ENCODE measurements at places on chromosomes 11 and 22.

GRCh38 chr11:102196351-102196750, 86.1 kb downstream of the YAP1 start:
- DNase-seq, result no peak

GRCh38 chr22:37634417-37634924, 5.0 kb upstream of the SH3BP1 start:
- peak; percentile 33 for DNase-seq

DNA sequence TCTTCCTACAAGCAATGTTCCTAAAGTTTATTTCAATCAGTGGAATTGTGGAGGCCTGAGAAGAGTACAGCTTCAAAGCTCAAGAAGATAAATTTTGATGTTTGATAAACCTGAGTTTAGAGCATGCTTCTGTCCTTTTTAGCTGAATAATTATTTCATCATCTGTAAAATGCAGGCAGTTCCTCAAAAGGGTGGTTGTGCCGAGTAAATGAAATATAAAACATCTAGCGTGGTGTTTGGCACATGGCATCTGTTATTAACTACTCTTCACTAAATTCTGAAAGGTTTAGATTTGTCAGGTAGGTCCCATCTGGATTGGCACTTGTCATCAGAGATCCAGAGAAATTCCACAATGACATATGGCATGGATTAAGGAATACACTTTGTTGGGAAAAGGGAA, 155.1 kb downstream of the DDX10 start:
- no peak for DNase-seq

DNA sequence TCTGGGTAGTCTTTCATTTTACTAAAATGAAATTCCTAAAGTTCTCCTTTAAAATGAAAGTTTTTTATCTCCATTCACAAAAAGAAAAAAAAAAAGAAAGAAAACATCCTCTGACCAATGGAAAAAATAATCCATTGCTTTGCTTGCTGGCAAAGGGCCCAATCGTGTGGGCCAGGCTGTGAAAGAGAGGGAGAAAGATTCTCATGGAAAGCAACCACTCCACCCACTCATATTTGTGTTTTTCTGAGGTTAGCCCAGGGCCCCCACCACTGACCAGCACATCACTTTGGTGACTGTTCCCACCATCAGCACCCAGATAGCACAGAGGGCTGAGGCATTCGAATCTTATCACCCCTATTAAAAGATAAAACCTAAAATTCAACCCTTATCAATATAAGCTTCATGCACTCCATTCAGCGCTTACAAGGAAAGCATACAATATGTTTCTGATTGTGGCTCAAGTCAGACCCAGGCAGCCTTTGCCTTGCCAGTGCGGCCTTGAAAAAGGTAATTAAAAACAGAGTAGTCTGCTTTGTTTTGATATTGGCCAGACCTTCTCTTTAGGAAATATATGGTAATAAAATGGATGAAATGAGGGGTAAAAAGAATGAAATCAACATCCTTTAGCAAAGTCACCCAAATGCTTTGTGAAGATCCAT, 192.8 kb downstream of the ETS1 start:
- no peak for DNase-seq

DNA sequence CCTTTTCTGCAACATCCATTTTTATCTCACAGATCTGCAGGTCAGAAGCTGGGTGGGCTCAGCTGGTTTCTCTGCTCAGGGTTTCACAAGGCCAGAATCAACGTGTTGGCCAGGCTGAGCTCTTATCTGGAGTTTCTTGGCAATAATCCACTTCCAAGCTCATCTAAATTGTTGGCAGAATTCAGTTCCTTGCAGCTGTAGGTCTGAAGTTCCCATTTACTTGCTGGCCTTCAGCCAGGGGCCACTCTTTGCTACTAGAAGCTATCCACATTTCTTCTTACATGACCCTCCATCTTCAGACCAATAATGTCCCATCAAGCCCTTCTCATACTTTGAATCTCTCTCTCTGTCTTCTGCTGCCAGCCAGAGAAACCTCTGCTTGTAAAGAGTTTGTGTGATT, 103.5 kb downstream of the WNT11 start:
- no peak for DNase-seq

GRCh38 chr11:21634956-21635355, 557.9 kb upstream of the ANO5 start:
- DNase-seq, result no peak

GRCh38 chr22:49962012-49962750, 1.6 kb downstream of the PIM3 start:
- peak; percentile 87 for DNase-seq

GRCh38 chr22:44730022-44730393, 22.4 kb upstream of the ARHGAP8 start:
- DNase-seq, result no peak

GRCh38 chr11:64152841-64153691, 12.8 kb downstream of the MACROD1 start:
- DNase-seq, result peak; percentile 74

GRCh38 chr11:18491924-18492323, 34.8 kb downstream of the TSG101 start:
- DNase-seq, result no peak

- peak; percentile 58 for DNase-seq
Observed at GRCh38 chr11:1755692-1756561, 5.5 kb upstream of the IFITM10 start.

DNA sequence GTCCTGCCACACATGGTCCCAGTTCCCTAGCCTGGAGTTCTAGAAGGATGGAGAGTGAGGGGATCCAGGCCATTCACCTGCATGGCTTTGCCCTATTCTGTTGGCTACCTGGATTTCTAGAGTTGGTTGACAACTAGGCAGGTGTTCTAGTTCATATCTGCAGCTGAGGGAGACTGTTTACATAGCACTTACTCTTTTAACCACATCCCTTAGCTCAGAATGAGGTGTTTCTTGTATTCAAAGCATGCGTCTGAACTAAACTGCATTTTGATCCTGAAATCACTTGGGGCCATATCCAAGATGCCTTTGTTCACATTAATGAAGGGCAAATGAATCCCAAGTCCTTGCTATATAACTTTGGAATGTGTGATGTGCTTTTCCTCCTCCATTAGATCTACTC, 60.9 kb downstream of the SYT13 start:
- DNase-seq, result no peak

- DNase-seq, result no peak
Observed at GRCh38 chr11:120824242-120824641, 199.7 kb upstream of the TBCEL start.

DNA sequence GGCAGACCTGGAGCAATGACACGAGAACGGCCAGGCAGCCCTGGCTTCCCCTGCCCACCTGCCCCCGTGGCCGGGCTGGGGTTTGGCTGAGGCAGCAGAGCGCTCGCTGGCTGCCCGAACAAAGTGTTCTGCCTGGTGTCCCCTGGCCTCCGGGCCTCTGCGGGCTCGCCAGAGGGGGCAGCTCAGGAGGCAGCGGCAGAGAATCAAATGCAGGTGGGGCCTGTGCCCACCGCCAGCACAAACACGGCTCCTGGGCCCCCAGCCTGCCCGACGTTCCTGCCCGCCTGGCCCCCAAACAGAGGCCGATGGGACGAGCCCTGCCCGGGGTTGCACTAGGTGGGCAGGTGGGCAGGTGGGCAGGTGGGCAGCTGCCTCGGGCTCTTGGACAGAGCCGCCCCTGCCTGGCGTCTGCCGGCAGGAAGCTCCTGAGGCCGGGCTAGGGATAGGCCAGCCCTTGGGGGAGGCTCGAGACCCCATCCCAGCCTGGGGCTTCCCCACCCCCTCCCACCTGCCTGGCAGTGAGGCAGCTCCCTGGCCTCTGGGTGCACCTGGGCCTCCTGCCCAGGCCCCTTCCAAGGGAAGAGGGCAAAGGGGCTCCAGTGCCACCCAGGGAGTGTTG, 46.8 kb downstream of the CDKN1C start:
- DNase-seq, result no peak

DNA sequence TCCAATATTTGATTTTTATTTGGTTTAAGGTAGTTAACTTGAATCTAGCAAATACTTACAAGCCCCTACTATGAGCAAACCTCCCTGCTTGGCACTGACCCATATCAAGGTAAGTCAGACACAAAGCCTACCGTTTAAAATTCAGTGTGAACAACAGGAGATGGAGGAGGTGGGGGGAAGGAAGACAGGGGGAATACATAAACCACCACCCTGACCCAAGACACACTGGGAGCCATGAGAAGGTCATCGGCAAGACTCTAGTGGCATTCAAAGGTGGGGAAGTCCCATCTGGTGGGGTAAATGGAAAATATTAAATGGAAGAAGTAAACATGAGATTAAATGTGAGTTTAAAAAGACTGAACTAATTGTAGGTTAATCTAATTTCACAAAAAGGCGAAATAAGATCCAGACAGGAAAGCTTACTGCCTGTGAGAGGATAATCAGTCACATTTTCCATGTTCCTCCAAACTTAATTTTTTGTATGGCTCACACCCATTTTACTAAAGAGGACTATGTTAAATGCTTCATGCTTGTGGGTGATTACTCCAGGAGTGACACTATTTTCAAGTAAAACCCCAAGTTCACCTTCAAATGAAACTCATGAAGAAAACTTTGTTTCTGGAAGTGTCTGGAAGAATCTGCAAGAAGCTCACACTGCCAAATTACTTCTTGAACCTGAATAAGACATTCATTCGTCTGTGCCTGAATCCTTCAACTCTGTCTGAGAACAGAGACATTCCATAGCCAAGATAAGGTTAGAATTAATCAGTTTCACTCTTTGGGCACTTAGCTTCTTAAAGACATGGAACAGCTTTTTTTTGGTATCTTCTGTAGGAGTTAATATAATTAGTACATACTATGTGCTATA, 51.7 kb downstream of the PITPNB start:
- no peak for DNase-seq

DNA sequence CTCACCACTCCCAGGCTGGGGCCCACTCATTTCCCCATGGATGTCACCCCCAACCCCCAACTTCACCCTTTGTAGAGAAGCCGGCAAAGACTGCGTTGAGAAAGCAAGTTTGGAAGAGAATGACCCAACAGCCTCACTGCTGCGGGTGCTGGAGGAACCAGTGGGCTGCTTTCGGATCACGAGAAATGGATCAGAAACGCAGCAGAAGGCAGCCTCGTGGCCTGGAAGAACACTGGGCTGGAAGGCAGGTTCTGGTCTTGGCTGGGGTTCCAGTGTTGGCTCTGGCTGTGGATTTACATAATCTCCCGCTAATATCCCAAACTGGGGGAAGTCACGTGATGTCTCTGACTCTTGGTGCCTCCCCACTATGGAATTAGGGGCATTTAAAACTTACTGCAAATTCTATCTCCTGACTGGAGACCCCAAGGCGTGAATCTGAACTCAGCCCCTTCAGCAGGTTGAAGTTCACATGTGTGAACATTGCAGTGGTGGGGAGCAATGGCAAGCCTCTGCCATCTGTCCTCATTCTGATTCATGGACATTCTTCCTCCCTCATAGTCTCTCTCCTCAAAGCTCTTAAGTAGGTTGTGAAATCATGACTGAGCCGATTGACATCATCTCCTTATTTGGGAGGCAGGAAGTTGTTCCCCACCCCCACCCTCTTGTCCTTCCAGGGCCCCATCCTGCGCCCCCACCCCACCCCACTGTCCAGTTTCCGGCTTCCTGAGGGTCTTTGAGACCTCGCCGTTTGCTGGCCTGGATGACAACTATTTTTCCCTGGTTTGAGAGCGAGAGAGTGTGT, 37.0 kb upstream of the TIMP3 start:
- DNase-seq, result no peak

DNA sequence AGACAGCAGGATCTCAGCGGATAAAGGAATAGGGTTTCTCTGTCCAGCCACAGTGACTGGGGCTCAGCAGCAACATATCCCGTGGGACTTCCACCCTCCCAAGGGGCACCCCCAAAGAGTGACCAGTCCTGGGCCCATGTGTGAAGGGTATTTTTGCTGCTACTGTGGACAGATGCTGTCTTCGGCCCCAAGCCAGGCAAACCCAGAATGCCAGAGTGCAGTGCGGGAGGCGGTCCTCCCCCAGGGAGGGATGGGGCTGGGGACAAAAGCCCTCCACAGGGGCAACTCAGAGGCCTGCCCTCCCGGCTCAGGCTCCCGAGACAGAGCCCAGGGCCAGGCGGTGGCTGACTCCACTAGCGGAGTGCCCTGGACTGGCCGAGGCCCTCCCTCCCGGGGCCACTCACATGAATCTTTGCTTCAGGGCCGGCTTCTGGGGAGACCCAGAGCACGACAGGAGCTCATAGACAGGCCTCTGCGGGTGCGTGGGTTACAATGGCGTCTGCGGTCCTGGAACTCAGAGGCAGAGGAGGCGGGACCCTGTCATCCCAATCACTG, 34.7 kb upstream of the WNT7B start:
- DNase-seq, result no peak

GRCh38 chr11:66340596-66341501, 4.1 kb downstream of the BRMS1 start:
- no peak for DNase-seq

- DNase-seq, result no peak
Observed at GRCh38 chr11:70805971-70806370, 407.6 kb downstream of the CTTN start.

DNA sequence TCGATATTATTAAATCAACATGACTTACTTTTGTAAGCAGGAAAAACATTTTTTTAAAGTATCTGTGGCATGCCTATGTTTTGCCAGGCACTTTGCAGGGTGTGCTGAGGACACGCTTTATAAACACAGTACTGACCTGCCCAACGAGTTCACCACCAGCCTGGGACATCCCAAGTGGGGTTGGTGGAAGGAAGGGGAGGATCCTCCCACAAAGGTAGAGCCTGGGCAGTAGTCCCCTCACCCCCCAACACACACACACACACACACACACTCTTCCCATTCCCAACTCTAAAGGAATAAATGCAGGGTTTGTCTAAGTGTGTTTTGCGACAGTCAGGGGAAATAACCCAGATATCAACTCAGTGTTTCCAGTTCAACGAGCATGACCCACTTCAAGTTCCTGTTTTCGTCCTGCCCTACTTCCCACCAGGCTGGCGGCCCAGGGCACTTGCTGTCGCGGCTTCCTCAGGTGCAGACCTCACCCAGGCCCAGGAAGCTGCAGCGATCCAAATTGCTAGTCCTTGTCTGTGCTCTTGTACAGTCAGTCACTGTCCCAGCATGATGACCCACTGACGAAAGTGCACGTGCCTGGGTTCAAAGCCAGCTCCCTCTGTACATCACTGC, 3.1 kb downstream of the CERK start:
- DNase-seq, result peak; percentile 84

- peak; percentile 46 for DNase-seq
Observed at GRCh38 chr11:126317756-126318573, 14.1 kb downstream of the DCPS start.

DNA sequence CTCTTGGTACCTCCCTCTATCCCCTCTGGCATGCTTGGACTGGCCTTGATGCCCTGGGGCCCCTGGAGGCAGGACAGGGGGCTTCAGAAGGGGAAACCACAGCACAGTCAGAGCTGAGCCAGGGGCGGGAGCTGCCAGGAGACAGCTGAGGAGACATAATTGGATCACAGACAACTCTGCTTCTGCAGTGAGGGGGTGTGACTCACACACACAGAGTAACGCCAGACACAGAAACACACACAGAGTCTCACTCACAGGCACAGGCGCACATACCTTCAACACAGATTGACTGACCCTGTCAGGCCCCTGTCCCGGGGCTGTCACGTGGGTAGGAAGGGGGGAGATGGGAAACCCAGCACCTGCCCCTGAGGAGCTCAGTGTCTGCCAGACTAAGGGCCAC, 20.6 kb downstream of the STARD10 start:
- DNase-seq, result no peak

GRCh38 chr11:27282806-27283205, 80.2 kb downstream of the CCDC34 start:
- no peak for DNase-seq

GRCh38 chr11:118910309-118911112, 15.2 kb downstream of the BCL9L start:
- peak; percentile 81 for DNase-seq

Measured in CD4-positive, alpha-beta T cell treated with Interleukin-6 for 4 hours (primary cell).